ENCODE measurements at places on chromosomes 2 and 18.

DNA sequence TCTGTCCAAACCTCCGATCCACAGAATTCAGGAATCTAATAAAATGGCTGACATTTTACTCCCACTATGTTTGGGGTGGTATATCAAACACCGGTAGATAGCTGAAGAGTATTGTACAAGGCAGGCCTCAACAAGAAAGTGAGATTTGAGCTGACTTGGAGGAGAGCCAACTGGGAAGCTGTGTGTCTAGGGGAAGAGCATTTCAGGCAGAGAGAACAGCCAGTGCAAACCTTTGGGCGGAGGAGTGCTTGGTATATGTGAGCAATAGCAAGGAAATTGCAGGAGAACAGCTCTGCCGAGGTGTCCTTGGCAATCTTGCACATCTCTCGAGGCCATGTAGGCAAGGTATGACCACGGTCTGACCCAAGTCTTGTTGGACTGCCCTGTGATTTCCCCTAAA is 1.8 kb upstream of the MERTK start:
- no peak for DNase-seq

DNA sequence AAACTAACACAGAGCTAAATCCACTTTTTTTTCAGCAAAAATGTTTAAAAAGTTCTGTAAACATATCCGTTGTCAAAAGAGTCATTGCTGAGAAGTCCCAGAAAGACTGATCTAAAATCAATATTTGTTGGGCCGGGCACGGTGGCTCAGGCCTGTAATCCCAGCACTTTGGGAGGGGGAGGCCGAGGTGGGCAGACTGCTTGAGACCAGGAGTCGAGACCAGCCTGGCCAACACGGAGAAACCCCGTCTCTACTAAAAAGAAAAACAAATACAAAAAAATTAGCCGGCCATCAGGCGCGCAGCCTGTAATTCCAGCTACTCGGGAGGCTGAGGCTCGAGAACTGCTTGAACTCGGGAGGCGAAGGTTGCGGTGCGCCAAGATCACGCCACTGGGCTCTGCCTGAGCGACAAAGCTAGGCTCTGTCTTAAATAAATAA is 1.4 kb downstream of the OLA1 start:
- no peak for DNase-seq

DNA sequence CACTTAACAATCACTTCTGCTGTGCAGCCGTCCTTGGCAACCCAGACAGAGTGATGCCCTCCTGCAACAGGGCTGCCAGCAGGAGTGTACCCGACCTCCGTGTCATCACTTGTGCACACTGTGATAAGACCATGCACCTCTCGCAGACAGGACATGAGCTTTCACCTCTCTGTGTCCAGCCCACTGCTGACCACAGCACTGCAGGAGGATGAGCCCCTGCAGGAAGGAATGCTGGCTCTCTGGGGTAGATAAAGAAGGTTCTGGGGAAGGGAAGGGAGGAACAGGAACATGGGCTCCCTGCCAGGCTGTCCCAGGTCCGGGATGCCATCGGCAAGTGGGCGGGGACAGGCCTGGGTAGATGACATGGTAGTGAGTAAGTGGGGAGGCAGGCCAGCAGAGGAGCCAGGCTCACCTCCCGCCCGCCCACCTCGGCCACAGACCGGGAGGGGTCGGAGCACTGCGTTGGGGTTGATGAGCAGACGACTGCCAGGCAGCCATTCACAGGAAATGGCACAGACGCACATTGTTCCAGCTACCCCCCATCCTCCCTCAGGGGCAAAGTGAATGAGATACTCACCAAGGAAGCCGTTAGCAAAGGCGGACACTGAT is 18.6 kb upstream of the COL6A3 start:
- peak; percentile 64 for DNase-seq

- no peak for DNase-seq
These were observed 68.6 kb downstream of the MSH2 start for GRCh38 chr2:47471429-47472116.

DNA sequence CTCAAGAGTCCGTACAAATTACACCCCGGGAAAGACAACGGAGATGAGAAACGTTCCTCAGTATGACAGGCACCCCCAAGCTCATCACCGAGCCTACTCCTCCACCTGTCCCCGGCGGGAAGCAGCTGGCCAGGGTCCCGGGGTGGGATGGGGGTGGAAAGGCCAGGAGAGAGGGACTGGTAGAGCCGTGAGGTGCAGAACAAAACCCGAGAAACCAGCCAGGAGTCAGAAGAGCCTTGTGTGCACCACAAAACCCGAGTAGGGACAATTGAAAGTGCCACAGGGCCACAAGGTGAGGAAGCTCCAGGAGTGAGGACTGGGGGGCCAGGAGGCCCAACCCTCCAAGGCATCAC is 75.5 kb upstream of the SALL3 start:
- no peak for DNase-seq

GRCh38 chr2:55712477-55713060 is 18.9 kb upstream of the PNPT1 start:
- no peak for DNase-seq

DNA sequence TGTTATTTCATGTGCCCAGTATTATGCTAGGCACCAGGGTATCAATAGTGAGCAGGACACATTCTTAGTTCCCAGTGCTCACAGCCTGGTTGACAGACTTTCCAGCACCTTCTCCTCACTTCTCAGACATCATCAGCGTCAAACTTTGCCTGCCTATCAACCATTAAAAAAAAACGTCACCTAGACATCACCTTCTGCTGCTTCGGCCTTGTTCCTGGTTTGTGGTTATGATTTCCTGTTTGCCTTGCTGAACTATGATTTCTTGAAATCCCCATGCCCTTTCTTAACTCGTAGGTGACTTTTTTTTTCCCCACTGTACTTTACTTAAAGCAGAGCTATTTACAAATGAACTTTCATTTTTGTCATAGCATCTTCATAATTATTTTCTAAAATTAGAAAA is 60.4 kb upstream of the NABP1 start:
- peak; percentile 35 for DNase-seq

DNA sequence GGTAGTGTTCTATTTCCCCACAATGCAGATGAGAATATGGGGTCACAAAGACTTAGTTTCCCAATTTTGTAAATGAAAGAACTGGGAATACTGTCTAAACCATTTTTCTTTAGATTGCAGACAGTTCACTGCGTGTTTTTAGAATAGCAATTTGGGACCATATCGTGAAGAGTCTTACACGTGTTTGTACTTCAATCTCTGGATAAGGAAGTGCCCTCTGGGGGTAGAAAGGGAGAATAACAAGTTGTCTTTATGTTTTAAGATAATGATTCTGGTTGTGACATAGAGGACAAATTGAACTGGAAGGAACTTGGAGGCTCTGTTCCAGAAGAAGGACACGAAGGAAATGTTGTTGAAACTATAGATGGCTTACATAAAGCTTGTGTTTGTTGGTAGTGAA is 457.7 kb downstream of the CBLN2 start:
- DNase-seq: no peak

- no peak for DNase-seq
These were observed 72.7 kb upstream of the MBOAT2 start for GRCh38 chr2:9076210-9076609.

Data from activated T-helper 1 cell treated with anti-CD3 and anti-CD28 coated beads, Interleukin-2, amount 50 U/mL, for 16 hours (primary cell).